ENCODE measurements at places on chromosomes 1 and 21.

DNA sequence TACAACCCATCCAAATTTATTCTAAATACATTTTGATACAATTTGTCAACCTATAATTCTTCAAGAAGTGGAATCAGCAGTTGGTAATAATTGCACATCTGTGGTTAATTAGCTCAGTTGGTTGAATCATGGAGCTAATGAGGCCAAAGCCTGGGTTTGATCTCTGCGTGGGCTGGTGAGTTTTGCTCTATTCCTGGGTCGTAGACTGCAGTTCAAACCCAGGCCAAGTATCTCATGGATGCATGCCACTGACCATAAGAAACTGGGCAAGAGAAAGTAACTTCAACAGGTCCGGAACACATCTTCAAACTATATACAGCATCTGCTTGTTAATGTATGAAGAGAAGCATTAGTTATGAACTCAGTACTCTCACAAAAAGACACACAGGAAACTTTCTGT, 779.7 kb downstream of the USP25 start:
- DNase-seq, result no peak

DNA sequence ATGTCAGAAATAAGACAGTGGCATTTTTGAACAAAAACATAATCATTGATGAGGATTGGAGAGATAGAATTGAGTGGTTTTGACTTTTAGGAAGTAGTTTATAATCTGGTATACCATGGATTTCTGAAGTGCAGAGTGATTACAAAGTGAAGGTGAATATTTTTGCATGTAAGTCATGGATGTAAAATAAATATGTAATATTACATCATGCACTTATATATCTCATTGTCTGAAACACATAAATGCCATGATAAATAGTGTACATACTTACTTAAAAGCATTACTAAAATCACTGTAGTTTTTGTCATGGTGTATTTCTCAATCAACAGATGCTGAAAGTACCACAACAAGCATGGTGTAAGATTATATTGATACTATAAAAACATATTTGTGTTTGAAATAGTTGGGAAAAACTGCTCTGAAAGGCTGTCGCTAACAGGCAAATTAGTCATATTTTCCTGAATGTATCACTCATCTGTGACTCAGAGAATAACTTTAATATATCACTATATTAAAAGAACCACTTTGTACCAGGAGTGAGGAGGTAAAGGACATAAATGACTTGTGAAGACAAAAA, 24.8 kb upstream of the RGS18 start:
- no peak for DNase-seq

DNA sequence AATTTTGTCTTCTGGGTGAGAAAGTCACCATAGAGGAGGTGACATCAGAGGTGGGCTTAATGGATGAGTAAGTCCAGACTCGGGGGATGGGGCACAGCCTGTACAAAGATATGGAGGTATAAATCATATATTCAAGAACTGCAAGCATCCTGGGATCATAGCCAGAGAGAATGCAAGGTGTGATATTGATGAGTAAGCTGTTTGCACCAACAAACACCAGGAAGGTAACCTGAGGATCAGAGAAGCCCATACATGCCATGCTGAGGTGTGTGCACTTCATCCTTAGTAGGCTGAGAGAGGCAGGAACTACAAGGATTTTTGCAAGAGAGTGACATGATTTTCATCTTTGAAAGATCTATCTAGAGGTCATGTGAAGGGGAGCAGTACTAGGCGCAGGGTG, 306.4 kb downstream of the HHAT start:
- DNase-seq, result no peak

GRCh38 chr1:51443555-51443954, 75.5 kb downstream of the EPS15 start:
- no peak for DNase-seq

DNA sequence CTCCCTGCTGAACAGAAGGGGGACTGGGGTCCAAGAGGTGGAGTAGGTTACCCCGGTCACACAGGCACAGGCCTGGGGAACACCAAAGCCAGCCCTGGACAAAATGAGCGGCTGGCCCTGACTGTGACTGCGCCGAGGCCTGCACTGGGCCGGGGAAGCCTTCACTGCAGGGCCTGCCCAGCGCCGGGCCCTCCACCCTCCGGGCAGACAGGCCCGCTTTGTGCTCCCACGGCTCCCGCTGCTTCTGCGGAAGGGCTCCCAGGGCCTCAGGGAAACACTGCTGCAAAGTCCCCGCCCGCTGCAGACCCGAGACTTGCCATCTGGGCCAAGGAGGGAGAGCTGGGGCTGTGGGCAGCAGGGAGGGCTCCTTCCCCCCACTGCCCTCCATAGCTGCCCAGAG, 35.3 kb downstream of the MEGF6 start:
- no peak for DNase-seq

GRCh38 chr1:5506634-5507033, 485.6 kb downstream of the NPHP4 start:
- no peak for DNase-seq

- DNase-seq, result no peak
These were observed 135.5 kb downstream of the HIVEP3 start for GRCh38 chr1:41783189-41783639.

GRCh38 chr1:183645531-183645930, 7.6 kb downstream of the APOBEC4 start:
- no peak for DNase-seq

DNA sequence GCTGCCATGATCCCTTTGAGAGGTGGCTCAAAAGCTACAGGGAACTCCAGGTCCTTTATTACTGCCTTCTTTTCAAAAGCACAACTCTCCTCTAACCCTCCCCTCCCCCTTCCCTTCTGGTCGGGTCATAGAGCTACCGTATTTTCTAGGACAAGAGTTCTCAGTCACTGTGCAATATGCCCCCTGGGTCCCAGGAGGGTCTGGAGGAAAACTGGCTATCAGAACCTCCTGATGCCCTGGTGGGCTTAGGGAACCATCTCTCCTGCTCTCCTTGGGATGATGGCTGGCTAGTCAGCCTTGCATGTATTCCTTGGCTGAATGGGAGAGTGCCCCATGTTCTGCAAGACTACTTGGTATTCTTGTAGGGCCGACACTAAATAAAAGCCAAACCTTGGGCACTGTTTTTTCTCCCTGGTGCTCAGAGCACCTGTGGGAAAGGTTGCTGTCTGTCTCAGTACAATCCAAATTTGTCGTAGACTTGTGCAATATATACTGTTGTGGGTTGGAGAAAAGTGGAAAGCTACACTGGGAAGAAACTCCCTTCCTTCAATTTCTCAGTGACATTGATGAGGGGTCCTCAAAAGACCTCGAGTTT, 3.1 kb downstream of the BTG2 start:
- peak; percentile 51 for DNase-seq

- DNase-seq, result no peak
These were observed 74.6 kb upstream of the CSF3R start for GRCh38 chr1:36557041-36558000.

DNA sequence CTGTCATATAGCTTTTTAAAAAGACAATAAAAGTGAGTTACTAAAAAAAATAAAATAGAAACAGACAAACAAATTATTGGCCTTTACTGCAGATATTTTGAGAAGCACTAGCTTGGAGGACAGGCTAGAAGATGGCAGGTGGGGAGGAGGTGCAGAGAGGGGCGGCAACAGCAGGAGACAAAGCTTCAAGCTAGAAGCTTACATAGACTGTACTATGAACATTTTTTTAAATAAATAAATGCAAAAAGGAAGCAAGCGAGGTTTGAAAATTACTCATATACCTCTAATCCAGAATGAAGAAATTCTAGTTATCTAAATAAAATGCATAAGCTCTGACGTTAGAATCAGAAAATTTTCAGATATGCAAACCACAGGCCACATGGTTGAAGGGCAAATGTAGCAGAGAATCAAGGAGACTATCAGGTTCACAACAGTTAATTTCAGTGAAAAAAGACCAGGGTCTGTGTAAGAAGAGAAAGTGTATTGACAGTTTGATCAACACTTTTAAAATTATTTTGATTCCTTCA, 54.9 kb downstream of the NRIP1 start:
- DNase-seq, result no peak

DNA sequence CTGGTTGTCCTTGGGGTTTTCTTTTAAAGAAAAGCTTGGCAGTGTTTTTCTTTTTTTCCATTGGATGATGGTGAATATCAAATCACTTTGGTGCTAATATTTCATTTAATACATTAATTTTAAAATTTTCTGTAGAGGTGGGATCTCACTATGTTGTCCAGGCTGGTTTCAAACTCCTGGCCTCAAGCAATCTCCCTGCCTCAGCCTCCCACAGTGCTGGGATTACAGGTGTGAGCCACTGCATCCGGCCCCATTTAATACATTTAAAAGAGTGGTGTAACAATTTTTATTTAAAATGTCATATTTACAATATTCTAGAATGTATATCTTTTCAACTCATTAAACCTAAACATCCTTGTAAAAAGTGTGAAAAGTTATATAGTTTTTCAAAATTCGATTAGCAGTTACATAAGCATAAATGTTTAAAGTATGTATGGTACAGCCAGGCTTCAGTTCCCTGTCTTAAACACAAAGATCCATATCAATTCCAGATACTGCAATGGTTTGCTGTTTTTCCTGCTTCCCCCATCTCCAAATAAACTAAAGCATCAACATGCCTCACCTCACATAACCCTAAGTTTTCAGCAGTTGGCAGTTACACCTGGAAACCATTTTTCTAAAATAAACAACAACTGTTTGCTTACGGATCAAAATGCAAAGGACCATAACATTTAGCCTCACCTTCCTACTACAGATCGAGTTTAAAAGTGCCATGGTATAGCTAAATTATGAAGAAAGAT, 8.9 kb upstream of the LGALS8 start:
- no peak for DNase-seq

- peak; percentile 57 for DNase-seq
These were observed 6.5 kb downstream of the KRTCAP2 start for GRCh38 chr1:155166471-155167165.

GRCh38 chr21:17529648-17530047, 16.8 kb downstream of the CXADR start:
- no peak for DNase-seq

GRCh38 chr1:108692724-108693655, 880 bp downstream of the PRPF38B start:
- peak; percentile 57 for DNase-seq

DNA sequence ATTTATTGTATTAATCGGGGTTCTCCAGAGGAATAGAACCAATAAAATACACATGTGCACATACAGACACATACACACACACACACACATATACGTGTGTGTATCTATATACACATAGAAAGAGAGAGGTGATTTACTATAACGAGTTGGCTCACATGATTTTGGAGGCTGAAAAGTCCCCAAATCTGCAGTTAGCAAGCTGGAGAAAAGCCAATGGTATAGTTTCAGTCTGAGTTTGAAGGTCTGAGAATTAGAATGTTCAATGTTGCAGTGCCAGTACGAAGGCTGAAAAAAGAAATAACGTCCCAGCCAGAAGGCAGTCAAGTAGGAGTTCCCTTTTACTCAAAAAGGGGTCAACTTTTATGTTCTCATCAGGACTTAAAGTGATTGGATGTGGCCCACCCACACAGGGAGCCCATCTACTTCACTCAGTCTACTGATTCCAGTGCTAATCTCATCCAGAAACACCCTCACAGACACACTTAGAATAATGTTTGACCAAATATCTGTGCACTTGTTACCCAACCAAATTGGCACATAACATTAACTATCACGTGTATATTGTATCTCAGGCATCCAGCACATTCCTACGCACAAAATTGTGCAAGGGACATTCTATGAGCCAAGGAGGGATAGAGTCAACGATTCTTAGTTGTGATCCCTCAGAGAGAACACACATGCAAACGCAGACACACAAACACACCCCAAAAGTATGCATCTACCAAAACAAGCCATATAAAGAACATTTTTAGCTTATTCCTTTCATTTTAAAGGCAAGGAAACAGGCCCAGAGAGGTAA, 195.5 kb upstream of the DUSP10 start:
- no peak for DNase-seq

- no peak for DNase-seq
These were observed 1.2 kb upstream of the MOB3C start for GRCh38 chr1:46617833-46618232.

GRCh38 chr1:5119366-5120234, 465.2 kb downstream of the AJAP1 start:
- peak; percentile 59 for DNase-seq

GRCh38 chr1:228044961-228045360, 37.5 kb upstream of the ARF1 start:
- DNase-seq, result peak; percentile 73

DNA sequence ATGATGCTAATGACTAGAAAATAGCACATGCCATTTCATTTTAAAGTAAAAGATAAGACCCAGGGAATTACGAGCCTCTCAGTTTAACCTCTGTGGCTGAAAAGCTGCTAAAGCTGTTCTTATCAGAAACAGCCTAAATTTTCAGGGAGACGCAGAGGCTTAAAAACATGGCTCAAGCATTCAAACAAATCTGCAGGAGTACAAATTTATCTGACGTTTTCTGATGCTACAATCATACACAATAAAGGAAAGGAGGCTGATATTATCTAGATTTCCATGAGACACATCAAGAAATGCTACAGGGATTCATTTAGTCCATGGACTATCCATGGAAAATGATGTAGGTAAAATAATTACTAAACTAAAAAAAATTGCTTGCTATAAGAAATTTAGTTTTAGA, 65.3 kb upstream of the SCYL3 start:
- DNase-seq, result no peak

GRCh38 chr1:41490911-41491310, 6.4 kb upstream of the EDN2 start:
- DNase-seq, result no peak

- no peak for DNase-seq
These were observed 21.1 kb downstream of the C2CD2 start for GRCh38 chr21:41932576-41933312.

DNA sequence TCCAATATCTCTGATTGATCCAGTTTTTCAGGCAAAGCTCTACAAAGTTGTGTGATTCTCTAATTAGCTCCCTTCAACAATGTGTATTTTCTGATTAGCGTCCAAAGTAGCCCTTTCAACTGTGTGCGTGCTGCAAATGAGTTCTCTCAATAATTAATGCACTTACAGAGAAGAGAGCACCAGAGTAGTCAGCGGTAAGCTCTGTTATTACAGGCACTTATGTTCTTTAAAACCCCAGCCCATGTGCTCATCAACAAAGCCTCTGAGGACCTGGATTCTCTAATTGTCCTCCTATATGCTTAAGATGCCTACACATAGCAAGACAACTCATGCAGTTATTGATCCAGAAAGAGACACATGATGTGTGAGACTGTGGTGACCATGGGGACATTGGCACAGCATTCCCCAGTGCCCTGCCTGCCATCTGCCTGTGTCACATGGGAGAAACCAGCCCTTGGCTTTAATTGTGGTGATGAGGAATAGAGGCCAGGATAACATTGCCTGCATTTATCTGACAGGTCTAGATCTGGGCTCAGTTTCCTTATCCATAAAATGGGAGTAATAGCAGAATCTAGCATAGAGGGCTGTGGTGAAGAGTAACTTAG, 151.7 kb downstream of the PCP4 start:
- DNase-seq, result no peak

DNA sequence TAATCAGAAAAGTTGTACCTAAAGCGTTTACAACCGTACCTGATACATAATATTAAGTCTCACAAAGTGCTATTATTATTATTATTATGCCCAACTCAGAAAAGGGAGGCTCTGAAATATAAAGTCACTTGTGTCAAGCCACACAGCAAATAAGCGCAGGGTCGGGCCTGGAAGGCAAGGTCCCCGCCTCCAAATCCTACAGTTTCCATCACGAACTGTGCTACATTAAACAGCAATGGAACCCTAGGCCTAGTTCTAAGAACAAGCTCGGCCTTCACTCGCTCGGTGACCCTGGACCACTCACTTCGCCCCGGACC, 549 bp downstream of the PARS2 start:
- DNase-seq, result no peak
